Immature natural killer cell (primary cell): ENCODE measurements at places on chromosomes 3 and 15. TPM values are rescaled to one million over a fixed set of nuclear protein-coding genes. Genes with fewer than 3 reads are reported as not detected.

KLHL40 gene
- not detected for polyA plus RNA-seq

GRCh38 chr3:156750191-156750873 lies 75.8 kb upstream of the LEKR1 start:
- H3K36me3 ChIP-seq: peaks cover 8% of the 10 kb centered on the region
- no peak overlapping the region for H3K27ac ChIP-seq
- no peak for DNase-seq
- H3K4me1 ChIP-seq: no peaks in the 10 kb centered on the region
- H3K27me3 ChIP-seq: no peaks in the 10 kb centered on the region

DLEC1 gene
- polyA plus RNA-seq: 2.4 TPM

- H3K4me1 ChIP-seq: no peaks in the 10 kb centered on the region
- H3K4me3 ChIP-seq: no peak overlapping the region
- H3K27ac ChIP-seq: no peak overlapping the region
- no peaks in the 10 kb centered on the region for H3K36me3 ChIP-seq
Observed at GRCh38 chr3:13165576-13165975, 92.3 kb upstream of the IQSEC1 start.

IL20RB gene
- polyA plus RNA-seq: 0.55 TPM

HYKK gene
- polyA plus RNA-seq: not detected

DNA sequence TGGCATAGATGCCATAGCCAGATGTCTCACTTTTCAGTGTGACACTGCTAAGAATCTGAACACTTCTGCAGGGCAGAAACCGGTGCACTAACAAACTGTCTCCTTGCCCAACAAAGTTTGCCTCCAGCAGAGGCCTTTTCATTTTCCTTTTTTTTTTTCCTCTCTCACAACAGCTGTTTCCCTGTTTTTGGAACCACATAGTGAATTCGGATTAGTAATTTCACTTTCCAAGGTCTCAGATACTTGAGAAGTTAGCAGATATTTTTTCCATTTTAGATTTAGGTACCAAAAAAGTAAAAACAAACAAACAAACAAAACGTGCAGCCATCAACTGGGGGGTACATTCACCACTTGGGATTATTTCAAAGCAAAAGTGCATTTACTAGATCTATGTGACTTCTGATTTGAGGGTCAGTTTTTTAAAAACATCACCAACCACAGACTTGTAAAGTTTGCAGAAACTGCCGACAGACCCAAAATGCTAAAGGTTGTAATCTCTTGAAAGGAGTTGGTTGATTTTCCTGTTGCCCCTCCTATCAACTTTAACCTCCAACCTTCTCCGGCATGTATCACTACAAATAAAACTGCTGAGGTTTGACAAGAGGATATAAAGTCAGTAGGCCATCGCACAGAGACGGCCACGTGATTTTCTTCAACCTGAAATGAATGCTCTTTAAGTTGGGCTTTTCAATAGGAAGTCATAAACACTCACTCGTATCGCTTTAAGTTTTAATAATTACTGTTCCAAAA lies 169.1 kb downstream of the CDIN1 start:
- no peak overlapping the region for H3K27ac ChIP-seq
- H3K27me3 ChIP-seq: no peaks in the 10 kb centered on the region
- peaks cover 16% of the 10 kb centered on the region for H3K36me3 ChIP-seq

GRCh38 chr3:97882975-97883598 lies 61.3 kb downstream of the CRYBG3 start:
- no peak overlapping the region for H3K4me3 ChIP-seq
- no peak overlapping the region for H3K27ac ChIP-seq
- peaks cover 26% of the 10 kb centered on the region for H3K4me1 ChIP-seq
- H3K36me3 ChIP-seq: no peaks in the 10 kb centered on the region
- H3K27me3 ChIP-seq: no peaks in the 10 kb centered on the region
- DNase-seq: no peak
